Thoracic aorta (tissue), 2 donors: ENCODE measurements at places on chromosomes 5 and 9.

- no peak for DNase-seq
Observed at GRCh38 chr9:94911986-94912635, 185.6 kb downstream of the AOPEP start.

DNA sequence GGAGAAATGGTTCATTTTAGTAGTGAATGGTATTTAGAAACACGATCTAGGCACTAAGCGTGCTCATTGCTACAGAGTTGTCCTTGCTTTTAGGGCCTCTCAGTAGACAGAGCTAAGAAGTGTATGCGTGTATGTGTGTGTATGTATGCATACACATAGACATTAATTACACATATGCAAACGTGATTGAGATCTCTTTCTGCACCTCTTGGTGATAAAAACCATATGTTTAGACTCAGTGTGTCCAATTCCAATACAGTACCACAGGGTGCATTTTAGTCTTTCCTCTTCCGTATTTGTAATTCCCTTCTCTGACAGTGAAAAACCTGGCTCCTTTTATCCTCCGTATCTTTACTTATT is 13.1 kb downstream of the TRIO start:
- no peak for DNase-seq

DNA sequence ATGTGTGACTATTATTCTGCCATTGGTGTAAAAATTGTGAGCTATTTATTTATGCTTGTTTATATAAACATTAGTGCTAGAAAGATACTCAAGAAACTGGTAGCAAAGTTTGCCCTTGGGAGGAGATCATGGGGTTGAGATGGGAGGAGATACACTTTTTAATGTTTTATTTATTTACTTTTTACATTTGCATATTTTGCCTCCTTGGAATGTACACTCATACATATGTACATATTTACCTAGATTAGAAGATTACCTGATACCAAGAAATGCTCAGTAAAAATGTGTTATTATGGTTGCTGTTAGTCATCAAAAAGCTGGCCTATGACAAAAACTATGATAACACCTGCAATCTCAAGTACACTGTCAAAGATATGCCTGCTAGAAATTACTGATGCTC is 195.2 kb downstream of the KCTD16 start:
- DNase-seq = no peak

DNA sequence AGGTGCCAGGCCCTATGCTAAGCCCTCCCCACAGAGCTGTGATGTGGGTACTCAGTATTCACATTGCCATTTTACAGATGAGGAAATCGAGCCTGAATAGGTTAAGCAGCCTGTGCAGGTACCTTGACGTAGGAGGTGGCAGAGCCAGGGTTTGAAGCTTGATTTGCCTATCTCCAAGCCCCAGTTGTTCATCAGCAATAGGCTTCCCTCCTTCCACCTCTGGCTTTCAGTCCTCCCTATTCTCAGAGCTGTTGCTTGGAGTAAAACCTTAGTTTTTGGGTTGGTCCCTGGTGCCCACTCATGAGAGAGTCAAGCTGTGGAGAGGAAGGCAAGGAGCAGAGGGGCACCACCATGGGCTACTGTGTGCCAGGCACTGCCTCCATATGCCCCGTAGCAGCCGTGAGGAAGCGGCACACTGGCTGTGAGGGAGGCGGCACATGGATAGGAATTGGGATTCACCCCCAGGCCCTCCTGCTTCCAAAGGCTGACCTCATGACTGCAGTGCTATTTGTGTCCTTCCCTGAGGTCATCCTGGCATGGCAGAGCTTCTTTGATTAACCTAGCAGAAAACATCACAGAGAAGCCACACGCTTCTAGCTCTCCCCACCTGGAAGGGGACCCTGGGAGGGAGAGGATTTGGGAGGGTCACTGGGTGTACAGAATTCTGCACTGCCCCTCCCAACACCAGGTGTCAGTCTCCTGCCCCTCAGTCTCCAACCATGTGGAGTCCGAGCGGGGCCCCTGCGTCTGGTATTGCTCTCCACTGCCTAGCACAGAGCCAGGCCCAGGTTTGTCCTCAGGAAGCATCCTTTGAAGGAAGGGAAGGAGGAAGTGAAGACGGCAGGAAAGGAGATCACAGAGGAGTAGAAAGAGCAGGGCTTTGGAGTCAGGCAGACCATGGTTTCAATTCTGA is 109.8 kb downstream of the RGS3 start:
- DNase-seq = no peak

- no peak for DNase-seq
Observed at GRCh38 chr5:82164977-82165713, 113.0 kb downstream of the RPS23 start.

- no peak for DNase-seq
Observed at GRCh38 chr5:102080288-102080687, 215.8 kb downstream of the SLCO4C1 start.
